ENCODE measurements at places on chromosomes 2 and 18. TPM values are rescaled to one million over a fixed set of nuclear protein-coding genes. Genes with fewer than 3 reads are reported as not detected.

DNA sequence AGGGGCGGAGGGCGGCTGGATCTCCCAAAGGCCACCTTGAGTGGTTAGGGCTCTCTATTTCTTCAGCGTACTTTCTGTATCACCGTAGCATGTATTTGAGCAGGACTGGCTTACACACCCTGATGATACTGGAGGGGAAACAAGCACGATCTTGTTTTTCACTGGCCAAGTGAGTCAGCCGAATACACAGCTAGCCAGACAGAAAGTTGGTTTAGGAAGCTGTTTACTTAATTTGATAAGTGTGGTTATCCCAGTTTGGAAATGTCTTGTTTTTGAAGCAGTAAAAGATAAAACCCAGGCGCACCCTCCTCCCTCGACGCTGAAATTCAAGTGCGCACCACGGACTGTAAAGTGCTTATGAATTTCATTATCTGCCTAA, 582 bp downstream of the RIOK3 start:
- peak; percentile 65 for DNase-seq

- DNase-seq, result no peak
These were observed 17.1 kb downstream of the CCT7 start for GRCh38 chr2:73250872-73251846.

- peak; percentile 39 for DNase-seq
These were observed 159.5 kb upstream of the EPHA4 start for GRCh38 chr2:221731432-221732145.

GRCh38 chr2:177143444-177143843, 69.2 kb upstream of the HNRNPA3 start:
- DNase-seq, result peak; percentile 55

CCDC74A gene
- 6.5 TPM for total RNA-seq

OBSL1 gene
- total RNA-seq, result 148 TPM
